Activated T-cell treated with anti-CD3 and anti-CD28 coated beads for 1 hour (primary cell): ENCODE measurements at places on chromosomes 6 and 20.

DNA sequence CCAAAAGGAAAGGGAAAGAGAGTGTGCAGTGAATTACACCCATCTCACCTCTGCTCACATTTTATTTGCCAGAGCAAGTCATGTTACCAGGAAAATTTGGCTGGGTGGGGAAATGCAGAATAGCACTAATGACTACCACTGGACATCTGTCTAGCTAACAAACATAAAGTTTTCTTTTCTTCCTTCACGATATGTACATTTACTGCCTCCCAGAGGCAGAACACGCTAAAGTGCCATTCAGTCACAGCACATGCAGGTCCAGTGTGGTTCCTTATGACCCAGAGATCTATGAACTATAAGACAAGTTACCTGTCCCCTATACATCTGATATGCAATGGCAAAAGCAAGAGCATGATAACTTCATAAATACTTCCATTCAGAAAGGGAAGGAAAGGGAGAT, 194.1 kb downstream of the OGFRL1 start:
- no peak for DNase-seq

GRCh38 chr20:9632265-9632664, 117.9 kb downstream of the LAMP5 start:
- no peak for DNase-seq

DNA sequence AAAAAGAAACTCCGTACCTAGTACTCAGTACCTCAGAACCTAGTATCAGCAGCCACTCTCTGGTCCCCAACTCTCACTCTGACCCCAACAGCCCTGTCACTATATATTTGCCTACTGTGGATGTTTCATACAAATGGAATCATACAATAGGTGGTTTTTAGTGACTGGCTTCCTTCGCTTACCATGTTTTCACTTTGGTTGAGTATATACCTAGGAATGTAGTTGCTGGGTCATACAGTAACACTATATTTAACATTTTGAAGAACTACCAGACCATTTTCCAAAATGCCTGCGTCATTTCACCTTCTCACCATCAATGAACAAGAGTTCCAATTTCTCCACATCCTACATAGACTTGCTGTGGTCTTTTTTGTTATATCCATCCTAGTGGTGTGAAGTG, 283.2 kb downstream of the GMDS start:
- no peak for DNase-seq

DNA sequence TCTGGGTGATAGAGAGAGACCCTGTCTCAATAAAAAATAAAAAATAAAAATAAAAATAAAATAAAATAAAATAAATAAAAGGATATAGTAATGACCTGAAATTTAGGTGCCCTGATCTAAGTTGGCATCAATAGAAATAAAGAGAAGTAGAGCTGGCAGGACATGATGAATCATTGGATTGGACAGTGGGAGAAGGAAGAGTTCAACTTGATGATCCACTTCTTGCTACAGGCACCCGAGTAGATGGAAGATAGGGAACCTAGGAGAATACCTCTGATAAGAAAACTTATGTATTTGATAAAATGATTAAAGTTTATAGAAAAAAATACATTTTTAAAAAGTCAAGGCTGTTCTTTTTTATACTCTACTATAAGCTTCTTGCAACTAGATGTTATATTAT, 79.0 kb downstream of the ADTRP start:
- DNase-seq = no peak

GRCh38 chr6:163355426-163355991, 59.0 kb upstream of the QKI start:
- no peak for DNase-seq

DNA sequence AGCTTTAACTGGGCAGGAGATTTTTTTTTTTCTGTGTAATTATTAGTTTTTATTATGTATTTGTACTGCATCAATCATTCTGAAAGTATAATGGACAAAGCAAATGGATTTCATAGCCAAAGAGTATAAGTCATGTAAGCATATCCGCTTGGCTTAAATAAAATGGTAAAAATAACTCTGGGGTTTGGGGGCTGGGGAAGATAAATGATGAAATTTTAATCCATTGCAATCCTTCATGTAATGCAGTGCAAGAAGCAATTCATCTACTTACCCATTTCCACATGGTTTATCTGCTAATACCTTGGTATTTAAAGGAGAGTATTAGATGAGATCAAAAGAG, 781.4 kb downstream of the QKI start:
- no peak for DNase-seq

GRCh38 chr20:10132387-10132786, 86.2 kb upstream of the SNAP25 start:
- DNase-seq = no peak

DNA sequence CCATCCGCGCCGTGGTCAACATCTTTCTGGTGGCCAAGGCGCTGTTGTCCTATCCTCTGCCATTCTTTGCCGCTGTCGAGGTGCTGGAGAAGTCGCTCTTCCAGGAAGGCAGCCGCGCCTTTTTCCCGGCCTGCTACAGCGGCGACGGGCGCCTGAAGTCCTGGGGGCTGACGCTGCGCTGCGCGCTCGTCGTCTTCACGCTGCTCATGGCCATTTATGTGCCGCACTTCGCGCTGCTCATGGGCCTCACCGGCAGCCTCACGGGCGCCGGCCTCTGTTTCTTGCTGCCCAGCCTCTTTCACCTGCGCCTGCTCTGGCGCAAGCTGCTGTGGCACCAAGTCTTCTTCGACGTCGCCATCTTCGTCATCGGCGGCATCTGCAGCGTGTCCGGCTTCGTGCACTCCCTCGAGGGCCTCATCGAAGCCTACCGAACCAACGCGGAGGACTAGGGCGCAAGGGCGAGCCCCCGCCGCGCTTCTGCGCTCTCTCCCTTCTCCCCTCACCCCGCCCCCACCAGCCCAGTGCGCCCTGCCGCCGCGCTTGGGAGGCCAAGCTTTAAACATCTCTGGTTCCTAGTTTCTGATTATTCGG, 4.0 kb downstream of the SLC32A1 start:
- no peak for DNase-seq

GRCh38 chr20:40655451-40655850, 33.6 kb downstream of the MAFB start:
- no peak for DNase-seq

DNA sequence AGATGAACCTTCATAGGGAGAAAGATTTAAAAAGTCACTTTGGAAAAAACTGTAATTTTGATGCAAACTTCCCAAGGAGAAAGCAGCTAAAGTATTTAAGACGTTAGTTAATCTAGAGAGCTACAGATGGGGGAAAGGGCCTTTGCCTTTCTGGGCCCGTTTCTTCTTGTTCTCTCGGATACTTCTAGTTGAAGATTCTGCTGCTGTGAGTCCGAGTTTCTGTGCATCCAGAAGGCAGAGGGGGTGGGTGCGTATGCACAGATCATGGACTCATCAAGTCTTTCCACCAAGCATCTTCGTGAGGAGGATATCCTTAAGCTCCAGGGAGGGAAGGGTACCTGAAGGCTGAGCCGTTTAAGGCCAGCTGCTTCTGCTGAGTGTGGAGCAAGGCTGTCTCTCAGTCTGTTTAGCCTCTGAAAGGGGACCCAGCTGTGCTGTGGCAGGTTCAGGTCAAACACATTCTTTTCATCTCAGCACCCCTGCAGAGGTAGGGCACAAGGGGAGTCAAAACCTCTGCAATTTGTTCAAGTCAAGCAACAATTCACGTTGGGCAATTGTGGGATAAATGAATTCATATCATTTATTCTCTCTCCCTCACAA, 4.3 kb downstream of the LAMP5 start:
- no peak for DNase-seq

DNA sequence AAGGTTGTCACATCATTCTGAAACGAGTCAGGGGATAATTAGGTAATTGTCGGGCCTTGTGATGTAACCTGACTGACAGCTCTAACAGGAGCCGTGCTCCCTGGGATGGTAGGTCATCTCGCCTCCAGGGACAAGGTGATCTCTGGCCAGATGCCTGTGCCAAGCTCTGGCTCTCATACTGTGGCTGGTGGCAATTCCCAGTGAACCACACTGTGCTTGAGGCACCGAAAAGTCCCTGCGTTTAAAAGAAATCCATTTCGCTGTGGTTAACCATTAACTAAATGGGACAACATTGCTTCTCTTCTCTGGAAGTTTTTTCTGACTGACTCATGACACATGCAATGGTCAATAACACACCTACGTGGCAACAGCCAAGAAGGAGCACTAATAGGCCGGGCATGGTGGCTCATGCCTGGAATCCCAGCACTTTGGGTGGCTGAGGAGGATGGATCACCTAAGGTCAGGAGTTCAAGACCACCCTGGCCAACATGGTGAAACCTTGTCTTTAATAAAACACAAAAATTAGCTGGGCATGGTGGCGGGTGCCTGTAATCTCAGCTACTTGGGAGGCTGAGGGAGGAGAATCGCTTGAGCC, 669.2 kb downstream of the PRKN start:
- DNase-seq = no peak
